Aorta (tissue), 5 donors: ENCODE measurements at places on chromosomes 6 and 20. TPM values are rescaled to one million over a fixed set of nuclear protein-coding genes. Genes with fewer than 3 reads are reported as not detected.
A peak's percentile ranks its signal among the peaks of the same experiment; 100 is the strongest.

The MTO1 gene
- total RNA-seq, result 33.0 TPM

The RAB44 gene
- 0.66 TPM for total RNA-seq

GRCh38 chr20:51135926-51136715 lies 113.2 kb upstream of the KCNG1 start:
- H3K27ac ChIP-seq, result no peak overlapping the region
- no peaks in the 10 kb centered on the region for H3K4me1 ChIP-seq
- H3K27me3 ChIP-seq, result no peaks in the 10 kb centered on the region
- no peak for DNase-seq
- H3K36me3 ChIP-seq, result no peaks in the 10 kb centered on the region

The ZBTB24 gene
- total RNA-seq, result 8.3 TPM

DNA sequence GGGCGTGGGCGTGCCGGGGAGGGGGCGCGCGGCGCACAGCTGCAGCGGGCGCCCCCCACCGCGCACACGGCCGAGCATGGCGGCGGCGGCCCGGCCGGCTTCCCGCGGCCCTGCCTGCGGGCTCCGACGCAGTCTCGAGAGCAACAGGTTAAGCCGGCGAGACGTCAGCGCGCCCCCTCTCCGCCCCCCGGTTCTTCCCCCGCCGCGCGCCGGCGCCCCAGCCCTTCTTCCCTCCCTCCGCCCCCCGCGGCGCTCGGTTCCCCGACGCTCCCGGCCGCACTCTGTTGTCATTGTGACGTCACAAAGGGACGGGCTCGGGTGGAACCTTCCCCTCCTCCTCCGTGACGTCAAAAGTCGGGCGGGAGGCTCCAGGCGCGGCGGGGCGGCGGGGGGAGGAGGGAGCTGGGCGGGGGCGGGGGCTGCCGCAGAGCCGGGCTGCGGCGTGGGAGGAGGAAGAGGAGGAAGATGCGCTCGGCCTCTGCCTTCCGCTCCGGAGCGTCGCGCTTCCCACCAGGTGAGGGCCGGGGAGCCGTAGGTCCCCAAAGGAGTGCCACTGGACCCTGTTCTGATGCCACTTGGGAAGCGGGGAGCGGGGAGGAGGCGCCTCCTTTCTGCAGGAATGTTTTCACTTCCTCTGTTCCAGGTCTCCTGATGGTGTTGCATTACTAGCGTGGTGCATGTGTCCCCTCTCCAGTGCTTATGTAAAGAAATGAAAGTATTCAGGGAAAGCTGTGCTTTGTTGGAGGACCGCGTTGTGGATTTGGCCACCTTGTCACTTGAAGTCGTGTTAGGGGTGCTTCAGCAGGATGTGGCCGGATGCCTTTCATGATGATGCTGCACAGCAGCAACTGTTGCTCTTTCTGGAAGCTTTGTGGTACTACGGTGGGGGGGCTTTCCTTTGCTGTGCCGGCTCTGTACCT lies 2.8 kb downstream of the JARID2 start:
- H3K27ac ChIP-seq, result peak overlapping the region; percentile 62
- peak; percentile 98 for DNase-seq
- no peaks in the 10 kb centered on the region for H3K27me3 ChIP-seq
- H3K4me1 ChIP-seq, result no peaks in the 10 kb centered on the region

- no peak for DNase-seq
- no peaks in the 10 kb centered on the region for H3K27me3 ChIP-seq
- H3K27ac ChIP-seq, result no peak overlapping the region
- H3K4me1 ChIP-seq, result no peaks in the 10 kb centered on the region
- H3K36me3 ChIP-seq, result no peaks in the 10 kb centered on the region
- no peak overlapping the region for H3K4me3 ChIP-seq
Measured at GRCh38 chr6:2296781-2297180, 51.4 kb upstream of the GMDS start.

GRCh38 chr6:166655713-166656229 lies 28.7 kb upstream of the RPS6KA2 start:
- H3K4me3 ChIP-seq, result no peak overlapping the region
- no peaks in the 10 kb centered on the region for H3K4me1 ChIP-seq
- DNase-seq, result no peak
- H3K36me3 ChIP-seq, result no peaks in the 10 kb centered on the region

The RUNX2 gene
- total RNA-seq, result 2.3 TPM

- no peak overlapping the region for H3K4me3 ChIP-seq
- H3K27me3 ChIP-seq, result no peaks in the 10 kb centered on the region
- no peak for DNase-seq
Measured at GRCh38 chr6:38476141-38476540, 163.6 kb downstream of the BTBD9 start.

The TBXT gene
- total RNA-seq, result not detected

- H3K4me3 ChIP-seq, result no peak overlapping the region
- peaks cover 4% of the 10 kb centered on the region for H3K4me1 ChIP-seq
- H3K27me3 ChIP-seq, result no peaks in the 10 kb centered on the region
- DNase-seq, result no peak
Measured at GRCh38 chr6:116444092-116444491, 17.1 kb upstream of the CALHM6 start.

The CBFA2T2 gene
- total RNA-seq, result 15.7 TPM

The OLIG3 gene
- not detected for total RNA-seq

- no peak for DNase-seq
- no peaks in the 10 kb centered on the region for H3K27me3 ChIP-seq
- H3K4me3 ChIP-seq, result peak overlapping the region; percentile 17
- peaks cover 19% of the 10 kb centered on the region for H3K4me1 ChIP-seq
Measured at GRCh38 chr6:10556992-10557391, 35.8 kb downstream of the GCNT2 start.

The CD93 gene
- total RNA-seq, result 123 TPM

GRCh38 chr6:151805286-151805840 lies 2.1 kb upstream of the ESR1 start:
- no peak overlapping the region for H3K4me3 ChIP-seq
- H3K4me1 ChIP-seq, result no peaks in the 10 kb centered on the region
- peak overlapping the region; percentile 76 for H3K27ac ChIP-seq
- no peaks in the 10 kb centered on the region for H3K36me3 ChIP-seq
- peak; percentile 77 for DNase-seq
- H3K27me3 ChIP-seq, result no peaks in the 10 kb centered on the region

DNA sequence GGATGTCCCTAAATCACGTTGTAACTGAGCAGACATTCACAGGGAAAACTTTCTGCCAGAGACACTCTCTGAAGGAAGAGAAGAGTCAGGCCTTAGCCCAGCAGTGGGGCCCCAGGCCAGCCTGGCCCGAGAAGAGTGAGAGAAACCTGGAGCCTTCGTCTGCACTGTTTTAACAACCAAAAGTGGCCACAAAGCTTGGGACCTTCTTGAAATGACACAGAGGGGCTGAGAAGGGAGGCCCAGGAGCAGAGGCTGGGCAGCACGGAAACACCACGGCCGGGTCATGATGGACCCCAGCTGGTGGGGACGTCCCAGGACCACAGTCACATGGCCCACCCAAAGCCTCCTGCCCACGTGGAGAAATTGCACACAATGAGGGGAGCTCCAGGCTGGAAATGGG lies 126.8 kb upstream of the THBS2 start:
- H3K4me3 ChIP-seq, result no peak overlapping the region
- H3K27ac ChIP-seq, result no peak overlapping the region
- H3K4me1 ChIP-seq, result no peaks in the 10 kb centered on the region
- H3K36me3 ChIP-seq, result no peaks in the 10 kb centered on the region
- no peaks in the 10 kb centered on the region for H3K27me3 ChIP-seq

DNA sequence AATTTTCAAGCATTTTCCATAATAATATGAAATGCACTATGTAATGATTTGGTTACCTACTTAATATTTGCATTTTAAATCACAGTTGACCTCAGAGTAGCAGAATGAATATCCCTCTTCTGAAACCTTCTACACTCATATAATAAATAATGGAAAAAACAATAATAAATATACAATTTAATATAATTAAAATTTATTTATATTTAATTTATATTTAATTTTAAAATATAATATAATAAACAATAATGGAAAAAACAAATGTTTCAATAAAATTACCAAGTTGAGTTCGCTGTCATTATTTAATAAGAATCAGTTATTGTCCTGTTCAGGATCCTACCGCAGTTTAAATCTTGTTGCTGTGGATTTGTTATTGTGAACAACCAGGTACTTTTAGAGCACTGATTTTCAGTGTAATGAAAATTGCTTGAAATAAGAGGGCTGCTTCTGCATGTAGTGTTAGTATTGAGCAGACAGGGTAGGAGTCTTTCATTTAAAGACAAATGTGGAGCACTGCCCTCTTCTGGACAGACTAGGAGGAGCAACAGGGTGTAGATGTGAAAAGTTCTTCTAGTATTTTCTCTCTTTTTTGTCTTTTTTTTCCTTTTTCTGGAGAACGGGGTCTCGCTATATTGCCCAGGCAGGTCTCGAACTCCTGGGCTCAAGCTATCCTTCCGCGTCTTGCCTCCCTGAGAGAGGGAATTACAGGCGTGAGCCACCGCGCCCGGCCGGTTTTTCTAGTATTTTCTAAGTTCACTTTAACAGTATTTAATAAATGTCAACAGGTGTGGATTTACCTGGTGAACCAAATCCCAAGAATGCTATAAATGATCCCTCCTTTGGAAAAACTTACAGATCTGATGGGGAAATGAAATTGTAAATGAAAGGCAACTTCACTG lies 13.6 kb downstream of the TRAPPC3L start:
- peak; percentile 75 for DNase-seq
- H3K27ac ChIP-seq, result no peak overlapping the region
- H3K27me3 ChIP-seq, result no peaks in the 10 kb centered on the region

GRCh38 chr20:56359212-56360132 lies 698 bp downstream of the FAM210B start:
- no peak overlapping the region for H3K27ac ChIP-seq
- peak; percentile 80 for DNase-seq
- H3K36me3 ChIP-seq, result no peaks in the 10 kb centered on the region
- H3K4me3 ChIP-seq, result peak overlapping the region; percentile 83
